ENCODE measurements at places on chromosomes 13 and 19.

GRCh38 chr13:113224486-113224885 lies 15.1 kb downstream of the CUL4A start:
- DNase-seq: no peak

GRCh38 chr19:35549879-35550523 lies 4.6 kb downstream of the TMEM147 start:
- no peak for DNase-seq

DNA sequence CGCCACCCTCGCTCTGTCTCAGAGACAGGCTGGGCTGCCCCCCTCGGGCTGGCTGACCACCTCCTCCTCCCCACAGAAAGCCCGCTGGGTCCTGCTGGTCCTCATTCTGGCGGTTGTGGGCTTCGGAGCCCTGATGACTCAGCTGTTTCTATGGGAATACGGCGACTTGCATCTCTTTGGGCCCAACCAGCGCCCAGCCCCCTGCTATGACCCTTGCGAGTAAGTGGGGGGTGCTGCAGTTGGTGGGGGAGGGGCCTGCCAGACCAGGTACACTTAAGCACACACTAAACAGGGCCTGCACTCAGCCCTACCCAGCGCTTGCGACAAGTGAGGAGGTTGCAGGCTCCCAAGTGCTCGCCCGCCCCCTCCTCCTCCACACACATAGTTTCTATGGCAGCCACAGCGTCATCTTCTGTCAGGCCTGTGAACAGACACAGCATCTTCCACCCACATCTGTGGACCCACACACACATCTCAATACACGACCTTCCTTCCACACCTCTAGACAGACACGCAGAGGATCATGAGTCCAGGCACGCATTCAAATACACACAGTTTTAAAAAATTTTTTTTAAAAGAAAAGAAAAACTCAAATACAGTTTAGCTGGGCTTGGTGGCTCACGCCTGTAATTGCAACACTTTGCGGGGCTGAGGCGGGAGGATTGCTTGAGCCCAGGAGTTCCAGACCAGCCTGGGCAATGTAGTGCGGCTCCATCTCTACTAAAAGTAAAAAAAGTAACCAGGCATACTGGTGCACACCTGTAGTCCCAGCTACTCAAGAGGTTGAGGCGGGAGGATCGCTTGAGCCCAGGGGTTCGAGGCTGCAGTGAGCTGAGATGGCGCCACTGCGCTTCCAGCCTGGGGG lies 18.4 kb downstream of the PLD3 start:
- DNase-seq: no peak

DNA sequence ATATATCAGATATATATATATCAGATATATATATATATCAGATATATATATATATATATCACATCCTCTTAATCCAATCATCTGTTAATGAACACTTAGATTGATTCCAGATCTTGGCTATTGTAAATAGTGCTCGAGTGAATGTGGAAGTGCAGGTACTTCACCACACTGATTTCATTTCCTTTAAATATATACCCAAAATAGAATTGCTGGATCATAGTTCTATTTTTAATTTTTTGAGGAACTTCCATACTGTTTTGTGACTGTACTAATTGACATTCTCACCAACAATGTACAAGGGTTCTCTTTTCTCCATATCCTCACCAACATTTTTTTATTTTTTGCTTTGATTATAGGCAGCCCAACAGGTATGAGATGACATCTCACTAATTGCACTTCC lies 277.5 kb downstream of the NHLRC3 start:
- DNase-seq: no peak

DNA sequence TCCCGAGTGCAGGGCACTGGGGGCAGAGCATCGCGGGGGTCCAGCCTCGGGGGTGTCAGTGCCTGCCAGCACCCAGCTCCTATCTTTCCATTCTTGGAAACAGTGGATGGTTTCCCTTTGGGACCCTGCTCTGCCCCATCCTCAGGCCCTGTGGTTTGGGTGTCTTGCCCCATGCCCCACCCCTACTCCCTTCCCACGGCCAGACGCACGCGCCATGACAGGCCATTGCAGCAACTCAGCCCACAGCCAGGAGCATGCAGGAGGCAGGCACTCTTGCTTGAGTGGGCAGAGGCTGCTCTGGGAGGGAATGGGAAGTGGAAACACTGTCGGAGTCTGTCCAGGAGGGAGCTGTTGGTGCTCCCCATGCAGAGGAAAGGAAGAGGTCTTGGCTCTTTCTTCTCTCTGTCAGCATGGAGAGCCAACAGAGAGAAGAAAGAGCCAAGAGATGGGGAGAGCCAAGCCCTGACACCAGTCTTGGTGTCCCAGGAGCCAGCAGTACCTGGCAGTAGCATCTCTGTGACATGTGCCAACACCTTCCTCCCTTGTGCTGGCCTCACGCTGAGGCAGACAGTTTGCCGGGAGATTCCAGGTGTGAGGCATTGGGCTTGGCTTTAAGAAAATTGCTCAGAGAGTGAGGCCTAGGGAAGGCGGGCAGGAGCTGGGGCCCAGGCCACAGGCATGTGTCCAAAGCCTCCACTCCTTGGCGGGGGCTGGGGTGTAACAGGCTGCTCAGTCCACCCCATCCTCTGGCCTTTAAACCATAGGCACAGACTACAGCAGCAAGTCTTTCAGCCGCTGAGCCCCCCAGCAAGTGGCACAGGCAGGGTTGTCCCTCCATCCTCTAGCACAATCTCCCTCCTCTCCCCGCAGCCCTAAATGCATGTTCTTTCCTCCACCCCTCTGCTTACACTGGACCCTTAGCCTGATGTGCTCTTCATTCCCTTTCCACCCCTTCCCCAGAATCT lies 86.7 kb upstream of the UQCRFS1 start:
- no peak for DNase-seq
